ENCODE measurements at places on chromosomes 16 and 17. TPM values are rescaled to one million over a fixed set of nuclear protein-coding genes. Genes with fewer than 3 reads are reported as not detected.

The GLTPD2 gene
- not detected for total RNA-seq

The COG7 gene
- 17.0 TPM for total RNA-seq

The KRT34 gene
- total RNA-seq: 0.32 TPM

The DOC2A gene
- total RNA-seq: 2.7 TPM

The PRSS53 gene
- 1.1 TPM for total RNA-seq

The TEKT5 gene
- total RNA-seq: not detected

The LAT gene
- total RNA-seq: 4.7 TPM

The ZFP3 gene
- total RNA-seq: 1.1 TPM

The KRT31 gene
- not detected for total RNA-seq

The TNRC6C gene
- total RNA-seq: 2.7 TPM

The MPO gene
- total RNA-seq: not detected

The CD7 gene
- total RNA-seq: not detected

The EFCAB3 gene
- total RNA-seq: not detected

The MEFV gene
- not detected for total RNA-seq
